ENCODE measurements at places on chromosomes 7 and 10.

GRCh38 chr10:125264757-125265578, 104.6 kb upstream of the CTBP2 start:
- no peak for DNase-seq

GRCh38 chr10:784403-785088, 95.1 kb upstream of the DIP2C start:
- peak; percentile 80 for DNase-seq

- peak; percentile 68 for DNase-seq
Observed at GRCh38 chr7:85135977-85136376, 50.9 kb downstream of the SEMA3D start.

DNA sequence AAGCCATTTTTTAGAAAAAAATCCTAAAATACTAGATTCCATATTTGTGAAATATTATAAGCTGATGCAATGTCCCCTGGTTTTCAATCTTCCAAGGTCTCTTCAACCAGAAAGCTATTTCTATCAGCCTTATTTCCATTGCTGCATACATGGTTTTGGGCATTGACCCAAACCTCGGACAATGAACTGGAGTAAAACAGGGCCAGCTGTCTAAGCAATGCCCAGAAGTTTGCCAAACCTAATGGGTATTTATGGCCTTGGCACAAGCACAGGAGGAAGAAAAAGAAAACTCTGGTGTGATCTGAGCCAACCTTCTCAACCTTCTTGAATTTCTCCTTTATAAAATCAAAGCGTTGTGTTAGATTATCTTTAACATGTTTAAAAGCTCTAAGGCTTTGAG, 402.3 kb downstream of the DNAJB9 start:
- peak; percentile 53 for DNase-seq

Measured in astrocyte of the spinal cord (primary cell).